CD4-positive, alpha-beta T cell (primary cell): ENCODE measurements at places on chromosomes 2 and 18.

DNA sequence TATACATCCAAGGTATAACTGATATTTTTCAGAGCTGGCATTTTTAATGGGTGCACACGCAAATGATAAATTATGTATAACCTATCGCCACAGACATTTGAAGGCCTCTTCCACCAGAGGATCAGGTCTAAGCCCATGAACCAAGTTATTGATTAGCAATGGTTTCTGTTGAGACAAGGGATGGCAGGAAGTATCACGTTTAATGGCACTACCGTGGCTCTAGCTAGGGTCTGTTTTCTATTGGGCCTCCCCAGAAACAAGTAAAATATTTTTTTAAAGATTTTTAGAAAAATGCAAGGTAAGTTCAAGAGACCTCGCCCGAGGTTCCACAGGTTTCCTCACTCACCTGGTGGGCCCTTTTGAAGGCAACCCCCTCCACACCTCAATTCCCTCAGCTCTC, 667 bp downstream of the GFPT1 start:
- no peak for DNase-seq
- H3K27me3 ChIP-seq, result no peaks in the 10 kb centered on the region
- H3K36me3 ChIP-seq, result no peaks in the 10 kb centered on the region

DNA sequence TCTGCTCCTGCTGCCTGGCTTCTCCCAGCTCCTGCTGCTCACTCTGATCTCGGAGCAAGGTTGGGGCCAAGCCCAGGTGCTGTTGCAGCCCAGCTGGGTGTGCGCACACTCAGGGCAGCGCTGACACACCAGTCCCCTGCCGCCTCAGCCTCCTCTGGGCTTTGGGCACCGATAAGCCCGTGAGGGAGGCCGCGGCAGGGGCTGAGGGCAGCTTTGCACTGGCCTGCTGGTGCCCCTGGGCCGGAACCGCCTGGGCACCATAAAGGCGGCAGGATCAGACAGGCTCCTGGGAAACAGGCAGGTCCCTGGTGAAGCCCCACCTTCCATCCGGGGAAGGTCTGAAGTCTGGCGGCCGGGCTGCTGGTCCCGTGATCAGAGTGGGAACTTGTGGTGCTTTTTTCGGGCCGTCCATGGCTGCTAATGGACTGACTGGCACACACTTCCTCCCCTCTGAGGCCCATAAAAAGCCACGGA, 14.1 kb upstream of the EML6 start:
- peaks cover 12% of the 10 kb centered on the region for H3K4me1 ChIP-seq
- H3K36me3 ChIP-seq, result no peaks in the 10 kb centered on the region
- H3K27me3 ChIP-seq, result peaks cover 22% of the 10 kb centered on the region

GRCh38 chr2:207869784-207870778, 100.4 kb upstream of the FZD5 start:
- H3K4me1 ChIP-seq, result no peaks in the 10 kb centered on the region
- H3K27me3 ChIP-seq, result no peaks in the 10 kb centered on the region
- no peak for DNase-seq
- H3K36me3 ChIP-seq, result no peaks in the 10 kb centered on the region
- no peak overlapping the region for H3K4me3 ChIP-seq

DNA sequence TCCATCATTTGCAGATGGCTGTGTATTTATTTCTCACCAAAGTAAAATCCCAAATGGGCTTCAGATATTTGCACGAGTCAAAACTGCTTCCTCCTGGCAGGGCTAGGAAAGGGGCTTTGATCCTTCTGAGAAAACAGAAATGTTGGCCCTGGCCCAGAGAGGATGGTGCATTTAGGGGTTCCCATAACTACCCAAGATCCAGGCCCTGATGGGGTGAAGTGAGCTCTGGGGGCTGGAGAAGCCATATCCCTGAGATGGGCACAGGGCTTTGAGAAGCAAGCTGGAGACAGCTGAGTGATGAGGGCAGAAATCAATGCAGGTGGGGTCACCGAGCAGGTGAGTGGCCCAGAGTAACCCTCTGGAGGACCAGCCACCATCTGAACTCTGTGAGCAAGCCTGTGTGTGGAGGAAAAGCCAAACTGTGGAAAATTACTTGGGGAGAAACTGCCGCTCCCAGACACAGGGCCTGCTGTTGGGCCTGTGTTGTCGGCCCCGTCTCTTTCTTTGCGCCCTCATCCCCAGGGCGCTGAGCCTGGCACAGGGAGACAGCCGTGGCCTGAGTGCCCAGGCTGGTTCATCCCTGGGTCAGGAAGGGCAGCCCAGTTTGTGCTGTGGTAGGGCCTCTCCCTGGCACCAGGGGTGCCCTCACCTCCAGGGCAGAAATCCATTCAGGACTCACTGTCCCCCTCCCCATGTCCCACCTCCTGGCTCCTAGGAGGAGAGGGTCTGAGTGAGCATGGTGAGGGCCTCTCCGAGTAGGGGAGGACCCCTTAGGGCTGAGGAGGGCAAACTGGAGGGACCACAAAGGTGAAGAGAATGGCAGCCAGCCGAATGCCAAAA, 167.8 kb upstream of the HAAO start:
- no peak overlapping the region for H3K4me3 ChIP-seq
- no peak overlapping the region for H3K27ac ChIP-seq
- peaks cover 10% of the 10 kb centered on the region for H3K4me1 ChIP-seq
- no peaks in the 10 kb centered on the region for H3K36me3 ChIP-seq

- peaks cover 24% of the 10 kb centered on the region for H3K4me1 ChIP-seq
- no peak for DNase-seq
- no peaks in the 10 kb centered on the region for H3K36me3 ChIP-seq
- H3K27me3 ChIP-seq, result no peaks in the 10 kb centered on the region
These were observed 34.0 kb downstream of the DOCK10 start for GRCh38 chr2:225008179-225008856.

- H3K4me3 ChIP-seq, result peak overlapping the region; percentile 48
- H3K27ac ChIP-seq, result no peak overlapping the region
- no peaks in the 10 kb centered on the region for H3K36me3 ChIP-seq
- peaks cover 39% of the 10 kb centered on the region for H3K27me3 ChIP-seq
- peaks cover 22% of the 10 kb centered on the region for H3K4me1 ChIP-seq
- DNase-seq, result no peak
These were observed 1.5 kb downstream of the EFR3B start for GRCh38 chr2:25043241-25043867.

DNA sequence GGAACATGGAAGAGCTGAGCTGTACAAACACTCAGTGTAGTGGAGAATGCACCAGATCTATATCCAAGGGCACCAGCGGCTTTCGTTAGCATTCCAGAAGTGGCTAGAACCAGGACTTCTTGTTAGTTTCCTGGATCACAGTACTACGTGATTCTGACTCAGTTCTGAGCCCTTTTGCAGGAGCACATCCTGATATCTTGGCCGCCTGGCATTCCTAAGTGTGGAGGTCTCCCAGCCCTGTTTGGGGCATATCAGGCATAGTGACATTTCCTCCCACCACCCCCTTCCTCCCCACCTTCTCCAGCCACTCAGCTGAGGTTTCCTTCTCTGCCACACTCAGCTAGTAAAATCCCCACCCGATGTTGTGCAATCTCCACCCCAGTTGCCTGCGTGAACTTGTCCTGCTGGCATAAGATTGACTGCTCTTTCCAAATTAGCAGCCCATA, 63.4 kb downstream of the BMP10 start:
- peaks cover 30% of the 10 kb centered on the region for H3K4me1 ChIP-seq
- DNase-seq, result no peak
- H3K27ac ChIP-seq, result peak overlapping the region; percentile 42
- H3K27me3 ChIP-seq, result no peaks in the 10 kb centered on the region
- no peak overlapping the region for H3K4me3 ChIP-seq

DNA sequence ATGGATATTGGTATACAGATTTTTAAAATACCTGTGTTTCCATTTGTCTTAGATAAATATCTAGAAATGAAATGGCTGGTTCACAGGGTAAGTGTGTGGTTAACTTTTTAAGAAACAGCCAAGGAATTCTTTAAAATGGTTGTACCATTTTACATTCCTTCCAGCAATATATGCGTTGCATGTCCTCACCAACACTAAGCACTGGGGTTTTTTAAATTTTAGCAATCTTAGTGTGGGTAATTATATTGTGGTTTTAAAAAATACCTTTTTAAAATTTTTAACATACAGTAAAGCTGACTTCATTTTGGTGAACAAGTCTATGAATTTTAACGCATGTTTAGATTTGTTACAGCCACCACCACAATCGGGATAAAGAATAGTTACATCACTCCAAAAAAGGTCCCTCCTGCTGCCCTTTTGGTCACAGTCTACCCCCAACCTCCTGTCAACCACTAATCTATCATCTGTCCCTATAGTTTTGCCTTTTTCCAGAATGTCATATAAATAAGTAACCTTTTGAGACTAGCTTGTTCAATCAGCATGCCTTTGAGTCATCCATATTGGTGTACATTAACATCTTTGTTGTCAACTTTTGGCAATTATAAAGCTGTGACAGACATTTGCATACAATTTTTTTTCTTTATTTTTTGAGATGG, 128.1 kb upstream of the MSTN start:
- H3K36me3 ChIP-seq, result no peaks in the 10 kb centered on the region
- no peak overlapping the region for H3K4me3 ChIP-seq
- DNase-seq, result no peak

GRCh38 chr2:229107601-229108000, 163.5 kb downstream of the PID1 start:
- H3K27me3 ChIP-seq, result no peaks in the 10 kb centered on the region
- no peak overlapping the region for H3K27ac ChIP-seq
- no peak overlapping the region for H3K4me3 ChIP-seq
- no peak for DNase-seq

- no peak overlapping the region for H3K4me3 ChIP-seq
- peaks cover 5% of the 10 kb centered on the region for H3K27me3 ChIP-seq
- DNase-seq, result no peak
- no peaks in the 10 kb centered on the region for H3K4me1 ChIP-seq
These were observed 20.4 kb upstream of the KCNS3 start for GRCh38 chr2:17858064-17858463.

GRCh38 chr2:115838539-115838938, 1396.1 kb downstream of the DPP10 start:
- H3K36me3 ChIP-seq, result no peaks in the 10 kb centered on the region
- H3K4me3 ChIP-seq, result no peak overlapping the region
- no peaks in the 10 kb centered on the region for H3K4me1 ChIP-seq
- no peak overlapping the region for H3K27ac ChIP-seq

DNA sequence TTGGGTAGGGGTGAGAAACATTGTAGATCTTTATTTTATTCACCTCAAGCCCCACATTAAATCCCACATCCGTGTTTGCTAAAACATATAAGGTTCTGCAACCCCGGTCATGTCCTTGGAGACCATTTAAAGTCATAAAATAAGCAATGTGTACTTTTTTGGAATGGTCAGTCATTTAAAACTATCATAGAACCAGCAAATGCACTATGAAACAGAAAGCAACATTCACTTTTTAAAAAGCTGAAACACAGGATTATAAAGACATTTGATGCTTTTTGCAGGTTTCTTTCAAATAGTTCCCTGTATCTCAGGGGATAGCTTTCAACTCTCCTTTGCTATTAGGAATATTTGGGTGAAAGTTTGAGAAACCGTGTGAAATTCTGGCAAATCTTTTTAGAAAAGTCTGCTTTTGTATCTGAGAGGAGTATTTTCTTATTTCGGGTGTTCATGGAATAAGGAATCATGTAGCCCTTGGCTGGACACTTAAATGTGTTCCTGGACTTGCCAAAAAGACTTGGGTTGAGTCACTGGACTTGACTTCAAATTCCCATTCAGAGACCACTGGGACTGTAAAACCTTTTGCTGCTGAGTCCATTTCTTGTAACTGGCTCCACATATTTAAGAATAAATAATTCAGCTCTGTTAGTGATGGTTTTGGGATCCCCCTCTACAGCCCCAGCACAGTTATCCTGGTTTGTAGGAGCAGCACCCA, 5.9 kb upstream of the CETN1 start:
- H3K4me3 ChIP-seq, result no peak overlapping the region
- DNase-seq, result no peak
- H3K36me3 ChIP-seq, result no peaks in the 10 kb centered on the region
- no peak overlapping the region for H3K27ac ChIP-seq
- H3K4me1 ChIP-seq, result no peaks in the 10 kb centered on the region

DNA sequence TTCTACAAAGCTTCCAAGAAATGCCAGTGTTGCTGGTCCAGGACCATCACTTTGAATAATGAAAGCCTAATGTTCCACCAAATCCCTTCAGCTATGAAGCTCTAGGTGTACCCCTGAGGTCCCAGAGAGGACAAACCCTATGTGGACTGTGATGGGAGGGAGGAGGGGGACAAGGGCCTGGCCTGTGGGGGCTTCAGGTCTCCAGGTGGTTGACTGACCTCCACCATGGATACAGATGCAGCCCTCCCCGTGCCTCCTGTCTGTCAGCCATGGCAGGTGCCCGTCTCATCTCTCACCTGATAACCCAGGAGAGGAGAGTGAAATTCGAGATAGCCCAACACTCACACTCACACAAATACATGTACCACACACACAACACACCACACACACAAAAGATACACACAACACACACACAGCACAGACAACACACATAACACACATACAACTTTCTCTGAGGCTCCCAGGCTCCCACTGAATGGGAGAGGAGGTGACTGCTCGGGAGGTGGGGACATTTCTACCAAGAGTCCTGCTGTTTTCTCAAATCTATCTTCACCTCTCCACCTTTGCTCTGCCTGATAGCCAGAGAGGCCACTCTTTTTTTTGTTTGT, 12.8 kb upstream of the RHOB start:
- no peak for DNase-seq
- H3K27me3 ChIP-seq, result peaks cover 3% of the 10 kb centered on the region
- no peaks in the 10 kb centered on the region for H3K4me1 ChIP-seq
- H3K4me3 ChIP-seq, result no peak overlapping the region

DNA sequence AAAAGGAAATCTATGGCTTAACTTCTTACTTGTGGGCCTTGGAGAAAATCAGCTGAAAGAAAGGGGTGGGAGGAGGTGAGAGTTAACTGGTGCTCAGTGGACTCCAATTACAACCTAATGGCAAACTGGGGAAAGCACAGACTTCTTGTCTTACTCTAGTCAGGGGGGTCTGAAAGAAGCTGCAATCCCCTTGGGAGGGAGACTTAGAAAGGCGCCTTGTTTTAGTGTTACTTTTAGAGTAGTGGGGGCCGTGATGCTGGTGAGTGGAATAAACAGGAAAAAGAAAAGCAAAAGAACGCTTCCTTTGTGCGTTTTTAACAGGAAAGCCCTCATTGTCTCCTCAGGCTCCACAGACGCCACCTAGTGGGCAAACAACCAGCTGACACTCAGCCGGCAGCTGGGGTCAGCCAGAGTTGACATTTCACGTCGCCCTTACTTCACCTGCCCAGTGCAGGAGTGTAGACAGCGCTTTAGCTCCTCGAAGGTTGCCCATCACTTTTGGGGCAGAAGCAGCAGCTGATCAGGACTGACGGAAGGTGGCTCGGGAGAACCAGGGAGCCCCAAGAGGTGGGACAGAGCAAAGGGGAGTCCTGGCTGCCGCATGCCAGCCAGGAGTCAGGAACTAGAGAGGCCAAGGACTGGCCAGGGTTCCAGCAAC, 55.9 kb upstream of the GORASP2 start:
- DNase-seq, result peak; percentile 56
- no peaks in the 10 kb centered on the region for H3K36me3 ChIP-seq
- peak overlapping the region; percentile 34 for H3K4me3 ChIP-seq
- no peaks in the 10 kb centered on the region for H3K27me3 ChIP-seq

GRCh38 chr2:160223560-160223959, 23.5 kb upstream of the ITGB6 start:
- H3K4me3 ChIP-seq, result no peak overlapping the region
- H3K27me3 ChIP-seq, result no peaks in the 10 kb centered on the region
- H3K4me1 ChIP-seq, result peaks cover 12% of the 10 kb centered on the region
- DNase-seq, result no peak
- H3K36me3 ChIP-seq, result no peaks in the 10 kb centered on the region
- H3K27ac ChIP-seq, result no peak overlapping the region

GRCh38 chr2:12587729-12588522, 128.8 kb upstream of the TRIB2 start:
- no peaks in the 10 kb centered on the region for H3K27me3 ChIP-seq
- no peaks in the 10 kb centered on the region for H3K36me3 ChIP-seq
- H3K27ac ChIP-seq, result no peak overlapping the region
- no peak for DNase-seq
- H3K4me3 ChIP-seq, result no peak overlapping the region
- peaks cover 16% of the 10 kb centered on the region for H3K4me1 ChIP-seq
